ENCODE measurements at places on chromosomes 12 and 14. TPM values are rescaled to one million over a fixed set of nuclear protein-coding genes. Genes with fewer than 3 reads are reported as not detected.

DNA sequence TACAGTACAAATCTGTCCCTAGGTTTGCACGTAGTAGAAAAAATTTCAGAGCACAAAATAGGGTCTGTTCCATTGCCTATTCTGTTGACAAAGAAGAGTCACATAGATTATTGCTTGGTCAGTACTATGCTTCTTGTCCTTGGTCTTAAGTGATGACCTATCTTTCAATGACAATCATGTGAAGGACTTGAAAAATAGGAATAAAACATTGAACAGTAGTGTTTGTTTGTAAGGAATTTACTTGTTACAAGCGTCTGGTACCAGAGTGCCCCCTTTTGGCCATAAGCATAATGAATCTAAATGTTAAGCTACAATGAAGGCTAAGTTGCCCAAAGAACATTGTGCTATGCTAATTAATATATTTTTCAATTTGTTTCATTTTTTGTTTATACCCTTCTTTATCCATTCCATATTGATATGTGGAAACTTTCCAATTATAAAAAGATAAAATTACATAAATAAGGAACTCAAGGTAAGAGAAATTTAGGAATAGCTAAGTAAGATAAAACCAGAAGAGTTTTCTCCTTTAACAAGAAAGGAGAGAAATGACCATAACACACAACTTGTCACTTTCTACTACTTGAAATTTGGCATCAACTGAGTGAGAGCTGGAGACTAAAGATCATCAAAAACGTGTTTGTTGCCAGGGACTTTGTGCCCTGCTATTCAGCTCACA lies 204.7 kb downstream of the EPS8 start:
- no peak for DNase-seq

- no peak for DNase-seq
These were observed 49.7 kb upstream of the OVCH1 start for GRCh38 chr12:29547151-29547632.

DNA sequence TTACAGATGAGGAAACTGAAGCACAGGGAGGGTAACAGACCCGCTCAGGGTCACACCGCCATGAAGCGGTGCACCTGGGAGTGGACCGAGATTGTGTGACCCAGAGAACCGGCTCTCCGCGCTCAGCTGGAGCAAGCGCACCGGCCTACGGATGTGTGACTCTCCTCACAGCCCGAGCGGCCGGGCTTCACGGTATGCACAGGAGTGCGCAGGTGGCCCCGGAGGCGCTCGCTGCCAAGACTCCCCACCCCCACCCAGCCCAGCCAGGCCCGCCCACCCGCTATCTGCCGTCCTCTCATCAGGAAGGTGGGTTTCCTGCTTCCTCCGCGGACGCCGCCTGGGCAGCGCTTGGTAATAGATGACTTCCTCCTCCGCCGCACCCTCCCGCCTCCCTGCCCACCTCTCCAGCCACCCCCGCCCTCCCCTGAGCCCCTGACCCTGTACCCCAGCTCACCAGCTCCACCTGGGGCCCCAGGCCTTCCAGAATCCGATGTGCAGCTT lies 110.7 kb downstream of the NCOR2 start:
- no peak for DNase-seq

- DNase-seq, result peak; percentile 97
These were observed 7.8 kb downstream of the ZDHHC22 start for GRCh38 chr14:77133720-77134338.

GRCh38 chr12:100248886-100249285 lies 18.0 kb downstream of the DEPDC4 start:
- DNase-seq, result peak; percentile 83

DNA sequence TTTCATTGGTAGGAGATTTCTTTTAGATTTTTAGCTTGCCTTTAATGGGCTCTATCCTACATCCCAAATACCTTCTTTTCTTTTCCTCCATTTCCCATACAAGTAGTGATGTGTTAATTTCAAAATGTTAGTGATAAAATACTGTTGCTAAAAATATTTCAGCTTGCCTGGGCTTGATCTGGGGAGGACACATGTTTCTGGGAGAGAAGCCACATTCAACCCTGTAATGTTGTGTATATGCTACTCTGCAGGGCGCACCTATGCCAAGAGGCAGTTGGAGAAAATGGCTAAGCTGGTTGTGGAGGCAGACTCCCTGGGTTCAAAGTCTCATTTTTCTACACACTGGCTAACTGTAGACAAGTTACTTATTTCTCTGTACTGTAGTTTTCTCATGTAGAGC lies 26.3 kb downstream of the FLRT2 start:
- no peak for DNase-seq

GRCh38 chr14:74429221-74429691 lies 3.2 kb upstream of the SYNDIG1L start:
- no peak for DNase-seq

GRCh38 chr14:100629098-100629497 lies 41.9 kb upstream of the BEGAIN start:
- DNase-seq, result peak; percentile 13

DNA sequence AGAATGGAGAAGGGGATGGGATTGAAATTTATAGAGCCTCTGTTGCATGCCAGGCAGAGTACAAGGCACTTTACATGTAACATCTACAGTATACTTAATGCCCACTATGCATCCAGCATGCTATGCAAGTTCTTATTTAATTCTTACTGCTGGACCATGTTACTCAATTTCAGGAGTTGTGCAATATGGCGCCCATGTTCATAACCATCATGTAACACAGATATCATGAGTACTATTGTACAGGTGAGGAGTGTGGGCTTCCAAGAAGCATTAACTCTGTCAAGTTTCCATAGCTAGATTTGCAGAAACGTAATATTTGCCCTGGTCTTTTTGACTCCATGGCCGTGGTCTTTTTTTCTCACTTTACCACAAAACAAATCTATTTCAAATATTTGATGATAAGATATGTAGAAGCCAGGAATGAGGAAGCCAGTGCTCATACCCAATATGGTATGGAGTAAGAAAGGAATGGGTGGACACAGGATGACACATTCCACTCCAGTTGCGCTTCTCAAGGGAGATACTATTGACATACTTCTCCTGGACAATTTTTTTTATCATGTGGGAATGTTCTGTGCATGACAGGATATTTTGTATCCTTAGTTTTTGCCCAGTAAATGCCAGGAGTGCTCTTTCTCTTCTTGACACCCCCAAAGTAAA lies 191.8 kb downstream of the C12orf75 start:
- DNase-seq, result no peak

GRCh38 chr14:54804538-54805041 lies 98.0 kb downstream of the GCH1 start:
- no peak for DNase-seq

DNA sequence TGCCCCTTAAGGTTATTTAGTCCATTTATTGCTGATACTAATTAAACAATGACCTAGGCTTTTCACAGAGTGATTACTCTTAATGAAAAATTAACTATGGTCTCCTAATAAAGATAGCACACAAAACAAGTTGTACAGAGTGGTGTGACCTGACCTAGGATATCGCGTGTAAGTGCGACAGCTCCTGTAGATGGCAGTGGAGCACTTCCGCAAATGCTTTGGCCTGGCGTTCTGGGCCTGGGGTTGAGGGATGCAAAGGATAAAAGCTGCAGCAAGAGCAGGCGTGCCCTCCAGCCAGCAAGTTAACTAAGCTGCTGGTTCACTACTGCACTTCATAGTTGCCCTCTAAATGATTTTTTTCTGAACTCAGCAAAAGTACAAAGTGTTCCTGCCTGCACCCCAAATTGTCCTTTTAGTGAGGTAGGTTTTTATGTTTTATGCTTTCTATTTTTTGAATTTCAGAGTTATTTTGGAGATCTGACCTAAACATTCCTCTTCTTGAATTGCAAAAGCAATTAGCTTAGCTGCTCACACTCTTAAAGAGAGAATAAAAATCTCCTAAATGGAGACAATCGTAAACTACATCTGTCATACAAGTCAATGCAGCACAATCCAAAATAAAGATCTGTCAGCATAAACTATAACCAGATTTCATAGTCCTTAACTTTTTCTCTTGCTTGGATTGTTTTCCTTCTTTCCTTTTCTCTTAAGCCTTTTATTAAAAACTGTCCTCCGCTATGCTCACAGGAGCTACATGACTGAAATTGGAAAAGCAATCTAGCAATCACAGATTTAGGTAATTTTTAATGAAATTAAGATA lies 379.6 kb downstream of the LRIG3 start:
- DNase-seq, result no peak

DNA sequence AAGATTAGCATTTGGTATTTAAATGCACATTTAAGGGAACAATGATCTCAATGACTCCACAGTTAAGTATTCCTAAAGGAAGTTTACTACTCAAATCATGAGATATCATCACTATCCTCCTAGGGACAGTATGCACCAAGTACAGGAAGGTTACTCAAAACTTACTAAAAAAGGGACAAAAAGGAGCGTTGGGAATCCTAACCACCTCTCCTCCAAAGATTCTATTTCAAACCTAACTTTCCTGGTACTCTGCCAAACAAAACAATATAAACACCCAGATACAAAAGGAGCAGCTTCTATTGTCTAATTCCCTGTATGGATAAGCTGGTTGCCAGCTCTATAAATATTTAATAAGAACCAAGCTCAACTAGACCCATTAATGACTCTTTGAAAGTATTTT lies 377.7 kb downstream of the NUAK1 start:
- DNase-seq, result no peak

- DNase-seq, result no peak
These were observed 82.8 kb downstream of the RIN3 start for GRCh38 chr14:92596331-92596907.

GRCh38 chr12:57451233-57451778 lies 3.8 kb upstream of the INHBE start:
- DNase-seq, result no peak

GPD1 gene
- total RNA-seq, result under 0.01 TPM

ENDOU gene
- total RNA-seq, result not detected

MFAP5 gene
- total RNA-seq, result 57.9 TPM

DCN gene
- 1,107 TPM for total RNA-seq

DNAJC22 gene
- 0.29 TPM for total RNA-seq

AQP6 gene
- not detected for total RNA-seq

LTB4R2 gene
- total RNA-seq, result 4.7 TPM

CLEC2A gene
- not detected for total RNA-seq

HIF1A gene
- total RNA-seq, result 611 TPM
